ENCODE measurements at places on chromosomes 2 and 18. TPM values are rescaled to one million over a fixed set of nuclear protein-coding genes. Genes with fewer than 3 reads are reported as not detected.

- H3K4me3 ChIP-seq, result no peak overlapping the region
- no peaks in the 10 kb centered on the region for H3K36me3 ChIP-seq
- H3K27ac ChIP-seq, result no peak overlapping the region
- no peak for DNase-seq
- no peaks in the 10 kb centered on the region for H3K27me3 ChIP-seq
Observed at GRCh38 chr2:20645301-20645701, 5.6 kb downstream of the HS1BP3 start.

Gene GALNT5
- 1.3 TPM for total RNA-seq

DNA sequence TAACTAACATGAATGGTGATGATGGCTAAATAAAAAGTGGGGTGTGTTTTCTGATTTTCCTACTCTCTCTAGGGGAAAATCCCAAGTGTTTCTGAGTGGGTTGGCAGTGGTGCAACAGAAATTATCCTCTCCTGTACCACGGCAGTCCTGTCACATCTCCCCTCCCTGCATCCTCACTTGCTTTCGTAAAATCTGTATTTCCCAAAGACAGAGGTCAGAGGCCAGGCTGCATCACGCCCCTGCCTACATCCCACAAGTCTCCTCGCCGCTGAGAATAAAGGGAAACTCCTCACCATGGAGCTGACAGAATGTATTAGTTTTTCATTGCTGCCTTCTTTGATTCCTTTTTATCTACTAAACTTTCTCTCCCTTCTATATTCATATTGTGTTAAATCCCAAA lies 13.1 kb downstream of the FBLN7 start:
- no peaks in the 10 kb centered on the region for H3K36me3 ChIP-seq
- H3K27me3 ChIP-seq, result no peaks in the 10 kb centered on the region
- no peak overlapping the region for H3K27ac ChIP-seq
- H3K4me3 ChIP-seq, result no peak overlapping the region
- DNase-seq, result no peak

- H3K36me3 ChIP-seq, result peaks cover 23% of the 10 kb centered on the region
- peaks cover 16% of the 10 kb centered on the region for H3K4me1 ChIP-seq
- DNase-seq, result no peak
- no peak overlapping the region for H3K4me3 ChIP-seq
- no peaks in the 10 kb centered on the region for H3K27me3 ChIP-seq
Observed at GRCh38 chr2:8923183-8923582, 80.3 kb downstream of the MBOAT2 start.

DNA sequence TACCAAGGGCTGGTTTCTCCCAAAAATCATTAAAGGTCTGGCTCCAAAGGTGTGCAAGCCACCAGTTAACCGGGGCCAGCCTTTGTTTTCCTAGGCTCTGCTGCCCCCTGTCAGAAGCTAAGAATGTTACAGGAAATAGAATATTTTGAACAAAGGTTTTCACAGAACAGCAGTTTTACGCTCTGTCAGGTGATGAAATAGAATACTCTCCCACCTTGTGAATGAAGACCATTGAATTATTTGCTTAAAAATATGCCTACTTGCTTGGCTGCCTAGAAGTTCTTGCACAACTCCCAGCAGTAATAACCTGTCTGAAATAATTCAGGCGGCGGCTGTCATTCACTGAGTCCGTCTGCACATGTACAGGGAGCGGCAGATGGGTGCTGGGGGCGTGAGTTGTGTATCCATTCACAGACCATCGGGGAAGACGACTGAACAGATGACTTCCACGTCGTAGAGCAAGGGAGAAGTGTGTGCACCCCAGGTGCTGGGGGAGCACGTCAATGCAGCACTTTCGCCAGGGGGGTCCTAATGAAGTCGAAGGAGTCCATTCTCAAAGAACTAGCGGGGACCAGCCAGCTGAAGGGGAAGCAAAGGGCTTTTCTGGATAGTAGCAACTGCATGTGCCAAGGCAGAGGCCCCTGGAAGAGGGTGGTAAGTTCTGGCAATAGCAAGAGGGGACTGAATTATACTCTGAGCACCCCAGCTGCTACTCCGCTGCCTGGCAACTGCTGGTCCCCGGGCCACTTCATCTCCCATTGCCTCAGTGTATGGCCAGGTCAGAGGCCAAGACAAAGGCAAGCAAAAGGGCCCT lies 56.1 kb downstream of the SF3B1 start:
- peak overlapping the region; percentile 31 for H3K27ac ChIP-seq
- H3K27me3 ChIP-seq, result peaks cover 4% of the 10 kb centered on the region
- H3K4me1 ChIP-seq, result peaks cover 12% of the 10 kb centered on the region

Gene CHRND
- total RNA-seq, result not detected

DNA sequence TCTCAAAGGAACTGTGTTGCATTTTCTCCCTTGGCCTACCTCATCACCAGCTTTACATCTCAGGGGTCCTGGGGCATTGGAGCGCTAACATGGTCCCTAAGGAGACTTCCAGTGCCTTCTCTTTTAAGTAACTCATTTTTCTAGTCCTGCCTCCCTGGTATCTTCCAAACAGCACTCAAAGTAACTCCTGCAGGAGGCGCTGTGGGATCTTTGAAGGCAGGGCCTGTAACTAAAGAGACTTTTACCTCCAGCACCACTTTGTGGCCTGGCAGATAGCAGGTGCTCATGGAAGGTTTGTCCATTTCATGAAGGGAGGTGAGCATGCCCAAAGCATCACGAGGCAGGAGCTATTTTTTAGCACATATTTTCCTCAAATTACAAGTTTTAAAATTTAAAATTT lies 411.0 kb upstream of the GYPC start:
- no peak for DNase-seq
- H3K27ac ChIP-seq, result no peak overlapping the region
- H3K36me3 ChIP-seq, result no peaks in the 10 kb centered on the region

DNA sequence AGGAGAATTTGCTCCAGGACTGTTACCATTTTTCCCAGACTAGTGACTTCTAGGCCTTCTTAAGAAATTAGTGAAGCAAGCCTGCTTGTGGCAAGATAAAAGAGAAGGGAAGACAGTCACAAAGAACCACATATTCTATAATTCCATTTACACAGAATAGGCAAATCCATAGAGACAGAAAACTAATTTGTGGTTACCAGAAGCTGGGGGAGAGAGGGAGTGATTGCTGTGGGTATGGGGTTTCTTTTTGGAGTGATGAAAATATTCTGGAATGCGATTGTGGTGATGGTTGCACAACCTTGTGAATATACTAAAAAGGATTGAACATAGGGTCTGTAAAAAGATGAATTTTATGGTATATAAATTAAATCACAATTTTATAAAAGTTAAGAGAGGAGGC lies 37.5 kb upstream of the SIX2 start:
- no peak overlapping the region for H3K4me3 ChIP-seq
- no peak for DNase-seq
- H3K4me1 ChIP-seq, result peaks cover 4% of the 10 kb centered on the region
- no peaks in the 10 kb centered on the region for H3K36me3 ChIP-seq
- H3K27me3 ChIP-seq, result peaks cover 54% of the 10 kb centered on the region
